Lower leg skin (tissue), 4 donors: ENCODE measurements at places on chromosomes 6 and 20. TPM values are rescaled to one million over a fixed set of nuclear protein-coding genes. Genes with fewer than 3 reads are reported as not detected.

The CLVS2 gene
- total RNA-seq: under 0.01 TPM

The C20orf204 gene
- total RNA-seq: 0.68 TPM

The DPPA5 gene
- total RNA-seq: not detected

The LY6G6D gene
- not detected for total RNA-seq

The OR2H1 gene
- not detected for total RNA-seq

The RIPPLY2 gene
- total RNA-seq: not detected

The ZNF165 gene
- total RNA-seq: 1.4 TPM

The SAPCD1 gene
- total RNA-seq: 78.5 TPM

The CLIC5 gene
- 1.2 TPM for total RNA-seq

The LHFPL5 gene
- not detected for total RNA-seq

The PTCHD4 gene
- total RNA-seq: not detected

The GSTA1 gene
- 2.8 TPM for total RNA-seq

The ADAT2 gene
- total RNA-seq: 4.0 TPM

The CST2 gene
- not detected for total RNA-seq

The PBOV1 gene
- total RNA-seq: not detected

The PDCD2 gene
- 85.0 TPM for total RNA-seq

The DNAH8 gene
- 0.02 TPM for total RNA-seq

The RGS17 gene
- not detected for total RNA-seq

The GSTA2 gene
- not detected for total RNA-seq

The ATXN1 gene
- total RNA-seq: 16.3 TPM

The ZNF318 gene
- total RNA-seq: 19.1 TPM

The EYS gene
- total RNA-seq: not detected

The MYL9 gene
- total RNA-seq: 28.5 TPM

The SIRPA gene
- total RNA-seq: 29.3 TPM

The MAS1L gene
- total RNA-seq: not detected
